D721Med (cell line): ENCODE measurements at places on chromosomes 7 and 10.

GRCh38 chr10:62960416-62960815 is 144.2 kb upstream of the EGR2 start:
- DNase-seq: no peak

- no peak for DNase-seq
Measured at GRCh38 chr10:3902809-3903410, 117.9 kb upstream of the KLF6 start.

- DNase-seq: no peak
Measured at GRCh38 chr7:27424749-27425148, 182.1 kb downstream of the EVX1 start.

GRCh38 chr7:149289262-149289661 is 27.3 kb downstream of the ZNF783 start:
- no peak for DNase-seq

DNA sequence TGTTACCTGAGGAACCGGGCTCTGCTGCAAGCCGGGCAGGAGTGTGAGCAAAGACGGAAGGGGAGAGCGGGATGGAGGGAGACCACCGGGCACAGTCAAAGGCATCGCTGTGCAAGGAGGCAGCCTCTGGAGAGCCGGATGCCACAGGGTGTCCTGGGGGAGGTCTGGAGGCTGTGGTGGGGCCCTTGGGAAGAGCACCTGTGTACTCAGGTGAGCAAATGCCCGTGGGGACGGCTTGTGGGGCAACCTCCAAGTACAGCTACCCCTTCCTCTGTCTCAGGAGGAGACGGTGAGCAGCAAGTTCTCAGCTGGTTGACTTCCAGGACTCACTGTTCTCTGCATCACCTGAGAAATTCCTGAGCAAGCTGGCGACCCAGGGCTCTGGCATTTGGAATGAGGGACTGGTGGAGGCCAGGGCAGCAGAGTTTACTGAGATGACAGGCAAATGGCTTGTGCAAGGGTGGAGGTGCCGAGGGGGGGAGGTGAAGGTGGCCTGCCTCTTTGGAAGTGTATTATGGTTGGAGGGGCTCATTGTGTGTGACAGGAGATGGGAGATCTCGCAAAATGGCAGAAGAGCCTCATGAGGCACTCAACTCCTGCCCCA is 345.2 kb upstream of the SHH start:
- DNase-seq: no peak

GRCh38 chr10:17226891-17227303 is 1.1 kb upstream of the VIM start:
- no peak for DNase-seq

DNA sequence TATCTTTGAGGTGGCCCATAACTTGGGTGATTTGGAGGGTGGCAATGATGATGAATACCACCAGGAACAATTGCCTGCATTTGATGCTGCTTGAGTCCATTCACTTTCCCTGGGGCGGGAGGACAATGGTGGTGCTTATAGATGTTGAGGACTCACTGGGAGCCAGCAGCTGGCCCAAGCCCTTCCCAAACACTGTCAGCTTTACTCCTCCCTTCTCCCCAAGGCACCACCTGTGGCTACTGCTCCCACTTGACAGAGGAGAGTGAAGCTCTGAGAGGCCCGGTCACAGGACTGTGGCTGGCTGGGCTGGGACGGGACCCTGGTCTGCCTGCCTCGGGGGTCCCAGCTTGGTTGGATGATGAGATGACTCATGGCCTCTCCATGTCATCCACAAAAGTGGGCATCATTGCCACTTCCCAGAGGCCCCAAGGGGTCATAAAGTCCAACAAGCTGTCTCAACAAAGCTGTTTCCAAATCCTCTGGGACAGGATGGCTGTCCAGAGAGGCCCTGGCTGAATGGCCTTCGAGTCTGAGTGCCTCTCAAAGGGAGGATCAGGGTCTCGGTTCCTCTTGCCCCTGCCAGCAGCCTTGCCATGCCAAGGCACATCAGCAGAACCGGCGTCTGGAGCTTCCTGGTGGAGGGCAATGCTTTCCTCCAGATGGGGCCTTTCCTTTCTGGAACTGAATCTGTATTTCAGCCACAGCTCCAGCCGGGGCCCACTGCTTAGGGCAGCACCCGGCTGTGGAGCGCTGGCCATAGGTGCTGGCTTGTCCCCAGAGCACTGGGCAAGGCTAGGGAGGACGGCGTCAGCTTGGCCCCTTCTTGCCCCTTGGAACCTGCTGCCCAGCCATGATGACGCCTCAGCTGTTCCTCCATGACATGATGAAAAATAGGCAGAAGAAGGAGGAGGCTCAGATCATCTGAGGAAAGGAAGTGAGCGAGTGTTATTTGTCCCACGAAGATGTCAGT is 47.0 kb upstream of the PLEKHA1 start:
- no peak for DNase-seq

GRCh38 chr10:127279334-127279774 is 83.0 kb upstream of the INSYN2A start:
- no peak for DNase-seq

GRCh38 chr10:90911133-90912051 is 9.5 kb downstream of the ANKRD1 start:
- DNase-seq: no peak

- no peak for DNase-seq
Measured at GRCh38 chr10:111086574-111086973, 9.7 kb downstream of the ADRA2A start.
